ENCODE measurements at places on chromosomes 11 and 22. TPM values are rescaled to one million over a fixed set of nuclear protein-coding genes. Genes with fewer than 3 reads are reported as not detected.

TPH1 gene
- total RNA-seq, result 0.03 TPM

DNHD1 gene
- total RNA-seq, result 3.3 TPM

POU2AF1 gene
- not detected for total RNA-seq

MPEG1 gene
- total RNA-seq, result not detected

UBQLN3 gene
- not detected for total RNA-seq

OR2AT4 gene
- total RNA-seq, result not detected

Measured in A549 treated with GW870086 at 1 μM for 4 hours (cell line).